ENCODE measurements at places on chromosomes 5 and 9. TPM values are rescaled to one million over a fixed set of nuclear protein-coding genes. Genes with fewer than 3 reads are reported as not detected.

The SNCB gene
- total RNA-seq = not detected

The LRRC19 gene
- total RNA-seq = not detected

The KLHL3 gene
- 0.49 TPM for total RNA-seq

The PCDHB10 gene
- 0.89 TPM for total RNA-seq

Data from mesangial cell (primary cell).